ENCODE measurements at places on chromosomes 12 and 14.

GRCh38 chr12:64882687-64883086 lies 58.2 kb downstream of the TBC1D30 start:
- no peak for DNase-seq

DNA sequence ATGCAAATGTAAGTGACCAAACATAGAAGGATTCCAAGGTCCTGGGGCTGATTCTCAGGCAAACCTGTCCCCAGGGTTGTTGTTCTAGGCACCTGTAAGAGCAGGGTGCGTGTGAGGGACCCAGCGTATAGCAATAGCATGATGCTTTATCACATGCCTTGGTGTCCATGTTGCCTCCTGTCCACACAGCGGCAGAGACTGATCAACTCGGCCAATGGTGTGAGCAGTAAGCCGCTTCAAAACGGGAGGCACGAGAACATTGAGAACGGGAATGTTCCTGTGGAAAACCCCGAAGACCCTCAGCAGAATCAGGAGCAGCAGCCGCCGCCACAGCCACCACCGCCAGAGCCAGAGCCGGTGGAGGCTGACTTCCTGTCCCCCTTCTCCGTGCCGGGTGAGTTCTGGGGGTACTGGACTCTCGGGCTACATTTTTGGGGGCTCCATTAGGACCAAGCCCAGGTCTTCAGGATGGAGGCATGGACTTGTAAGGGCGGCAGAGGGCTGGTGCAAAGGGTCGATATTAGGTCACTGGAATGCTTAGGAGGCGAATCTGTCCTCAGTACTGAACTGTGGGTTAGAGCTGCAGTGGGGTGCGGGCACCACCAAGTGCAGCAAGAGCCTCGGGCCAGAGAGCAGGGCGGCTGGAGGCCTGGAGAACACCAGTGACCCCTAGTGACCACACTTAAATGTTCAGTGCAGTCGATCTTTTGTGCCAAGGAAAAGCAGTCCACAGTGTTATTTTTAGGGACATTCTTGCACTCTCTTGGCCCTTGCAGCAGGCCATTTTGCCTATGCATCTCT lies 57.2 kb upstream of the RIN3 start:
- DNase-seq = peak; percentile 51

DNA sequence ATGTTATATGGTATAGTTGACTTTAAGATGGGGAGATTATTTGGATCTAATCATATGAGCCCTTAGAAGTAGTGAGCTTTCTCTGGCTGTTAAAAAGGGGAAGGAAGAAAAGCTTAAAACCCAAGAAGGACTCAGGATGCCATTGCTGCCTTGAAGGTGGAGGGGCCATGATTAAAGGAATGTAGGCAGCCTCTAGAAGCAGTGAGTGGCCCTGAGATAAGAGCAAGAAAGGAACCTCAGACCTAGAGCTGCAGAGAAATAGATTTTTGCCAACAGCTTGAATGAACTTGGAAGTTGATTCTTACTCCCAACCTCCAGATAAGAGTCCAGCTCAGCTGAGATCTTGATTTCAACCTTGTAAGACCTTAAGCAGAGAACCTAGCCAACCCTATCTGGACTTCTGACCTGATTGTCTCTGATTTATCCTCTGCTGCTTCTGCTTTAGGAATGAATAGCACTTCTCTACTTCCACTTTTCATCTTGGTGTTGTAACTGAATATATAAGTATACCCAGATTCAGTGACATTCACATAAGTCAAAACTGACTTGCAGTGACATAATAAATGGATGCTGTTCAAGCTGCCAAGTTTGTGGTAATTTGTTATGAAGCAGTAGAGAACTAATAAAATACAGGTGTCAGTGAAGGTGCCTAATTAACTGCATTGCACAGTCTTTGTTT lies 33.5 kb downstream of the RAD51B start:
- no peak for DNase-seq

DNA sequence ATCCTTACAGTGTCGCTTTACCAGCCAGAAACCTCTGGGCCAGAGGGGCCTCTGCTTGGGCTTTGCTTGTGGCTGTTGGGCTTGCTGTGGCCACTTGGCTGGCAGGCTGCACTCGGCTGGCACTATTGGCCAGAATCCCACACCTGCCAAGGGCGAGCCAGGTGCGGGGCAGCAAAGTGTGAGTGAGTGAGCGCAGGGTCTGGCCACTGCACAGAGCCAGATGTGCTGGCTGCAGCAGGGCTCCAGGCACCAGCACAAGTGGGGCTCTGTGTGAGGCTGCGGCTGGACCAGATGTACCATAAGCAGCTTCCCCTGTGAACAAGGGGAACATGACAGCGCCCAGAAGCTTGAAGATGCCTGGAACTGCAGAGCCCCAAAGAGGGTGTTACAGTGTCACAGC lies 33.5 kb upstream of the ARID2 start:
- DNase-seq = no peak

GRCh38 chr12:110007881-110008280 lies 8.7 kb downstream of the ANKRD13A start:
- DNase-seq = no peak

- no peak for DNase-seq
These were observed 37.6 kb upstream of the BCL2L14 start for GRCh38 chr12:12032851-12033797.

Measured in H1 (cell line).